ENCODE measurements at places on chromosomes 4 and X. TPM values are rescaled to one million over a fixed set of nuclear protein-coding genes. Genes with fewer than 3 reads are reported as not detected.

DNA sequence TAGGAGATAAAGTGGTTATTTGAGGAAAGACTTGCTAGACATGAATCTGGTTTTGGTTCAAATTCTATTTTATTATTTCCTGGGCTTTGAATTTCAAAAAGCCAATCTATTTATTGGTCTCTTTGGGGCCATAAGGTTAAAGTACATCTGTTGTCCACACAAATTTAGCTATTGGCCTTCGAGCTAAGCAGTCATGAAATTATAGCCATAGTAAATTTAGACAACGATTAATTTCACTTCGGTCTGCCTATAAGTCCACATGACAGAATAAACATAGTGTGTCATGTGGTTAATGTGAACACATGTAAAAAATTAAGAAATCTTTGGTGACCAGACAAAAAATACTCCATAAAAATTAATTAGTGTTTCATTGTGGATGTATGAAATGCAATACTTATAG lies 161.9 kb downstream of the PALLD start:
- DNase-seq, result no peak
- peaks cover 10% of the 10 kb centered on the region for H3K27me3 ChIP-seq
- no peaks in the 10 kb centered on the region for H3K36me3 ChIP-seq
- no peak overlapping the region for H3K27ac ChIP-seq

GRCh38 chr4:139819082-139819481 lies 153.5 kb downstream of the MGST2 start:
- no peak for DNase-seq
- no peaks in the 10 kb centered on the region for H3K36me3 ChIP-seq
- no peak overlapping the region for H3K4me3 ChIP-seq
- no peaks in the 10 kb centered on the region for H3K27me3 ChIP-seq

The LARP7 gene
- total RNA-seq, result 48.2 TPM

- H3K27ac ChIP-seq, result no peak overlapping the region
- H3K36me3 ChIP-seq, result no peaks in the 10 kb centered on the region
- no peak overlapping the region for H3K4me3 ChIP-seq
- no peak for DNase-seq
- no peaks in the 10 kb centered on the region for H3K27me3 ChIP-seq
Measured at GRCh38 chr4:16573739-16574138, 324.7 kb downstream of the LDB2 start.

The KLKB1 gene
- total RNA-seq, result 0.26 TPM

- DNase-seq, result no peak
- no peaks in the 10 kb centered on the region for H3K27me3 ChIP-seq
- H3K4me1 ChIP-seq, result no peaks in the 10 kb centered on the region
Measured at GRCh38 chr4:138576684-138577083, 334.5 kb upstream of the SLC7A11 start.

GRCh38 chr4:113221990-113222389 lies 172.5 kb downstream of the ANK2 start:
- no peak for DNase-seq
- H3K27ac ChIP-seq, result no peak overlapping the region
- H3K27me3 ChIP-seq, result no peaks in the 10 kb centered on the region
- no peaks in the 10 kb centered on the region for H3K36me3 ChIP-seq

DNA sequence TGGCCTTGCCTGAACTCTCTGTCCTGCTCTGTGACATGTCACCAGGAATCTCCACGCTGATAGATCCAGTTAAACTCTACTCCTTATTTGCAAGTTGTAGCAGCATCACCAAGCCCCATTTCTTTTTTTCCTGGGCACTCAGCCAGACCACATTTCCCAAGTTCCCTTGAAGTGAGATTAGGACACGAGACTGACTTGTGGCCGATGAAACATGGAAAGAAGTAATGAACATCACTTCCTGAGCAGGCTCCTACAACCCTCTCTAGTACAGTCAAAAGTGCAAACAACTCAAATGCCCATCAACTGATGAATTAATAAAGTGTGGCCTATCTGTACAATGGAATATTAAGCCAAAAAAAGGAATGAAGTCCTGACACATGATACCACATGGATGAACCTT lies 74.6 kb downstream of the MAP3K15 start:
- no peak for DNase-seq
- no peak overlapping the region for H3K27ac ChIP-seq
- H3K4me3 ChIP-seq, result no peak overlapping the region
- H3K36me3 ChIP-seq, result no peaks in the 10 kb centered on the region

- DNase-seq, result no peak
- peaks cover 14% of the 10 kb centered on the region for H3K4me1 ChIP-seq
- H3K27ac ChIP-seq, result no peak overlapping the region
- peaks cover 35% of the 10 kb centered on the region for H3K36me3 ChIP-seq
- no peak overlapping the region for H3K4me3 ChIP-seq
- H3K27me3 ChIP-seq, result no peaks in the 10 kb centered on the region
Measured at GRCh38 chr4:15659768-15660570, 4.8 kb upstream of the FBXL5 start.

- no peak for DNase-seq
- H3K27me3 ChIP-seq, result no peaks in the 10 kb centered on the region
- no peaks in the 10 kb centered on the region for H3K4me1 ChIP-seq
- H3K4me3 ChIP-seq, result no peak overlapping the region
Measured at GRCh38 chr4:101853028-101853427, 62.5 kb downstream of the BANK1 start.

The CENPVL3 gene
- total RNA-seq, result not detected

The PCDH7 gene
- total RNA-seq, result not detected

DNA sequence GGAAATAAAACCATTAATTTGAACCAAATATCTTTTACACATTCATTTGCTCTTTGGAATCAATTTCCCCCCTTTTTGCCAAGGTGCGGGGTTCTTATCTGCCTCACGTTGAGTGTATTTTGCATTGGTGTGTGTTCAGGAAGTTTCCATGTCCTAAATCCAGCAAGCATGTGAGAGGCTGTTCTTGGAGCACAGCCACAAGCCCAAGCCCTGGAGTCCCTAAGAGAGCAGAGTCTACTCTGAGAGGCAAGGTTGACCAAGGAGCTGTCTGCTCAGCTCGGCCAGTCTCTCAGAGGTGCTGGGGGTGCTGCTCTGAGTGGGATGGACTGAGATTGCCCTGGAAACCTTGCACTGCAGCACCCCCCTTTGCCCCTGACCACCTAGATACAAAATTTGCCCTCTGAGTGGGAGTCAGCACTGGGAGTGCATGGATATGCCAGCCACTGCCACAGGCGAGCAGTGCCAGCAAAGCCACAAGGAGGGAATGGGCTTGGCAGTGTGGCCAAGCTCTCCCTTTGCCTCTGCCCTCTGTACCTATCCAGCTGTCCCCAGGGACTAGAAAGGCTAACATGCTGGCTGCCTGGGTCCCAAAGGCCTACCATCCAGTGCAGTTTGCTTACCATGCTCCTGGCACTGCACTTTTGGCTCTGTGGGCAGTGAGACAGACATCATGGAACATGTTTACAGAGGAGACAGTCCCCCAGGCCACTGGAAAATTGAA lies 20.5 kb upstream of the FAM193A start:
- H3K4me1 ChIP-seq, result peaks cover 4% of the 10 kb centered on the region
- no peaks in the 10 kb centered on the region for H3K27me3 ChIP-seq
- H3K4me3 ChIP-seq, result no peak overlapping the region
- H3K36me3 ChIP-seq, result peaks cover 51% of the 10 kb centered on the region
- H3K27ac ChIP-seq, result no peak overlapping the region

The TLR2 gene
- 1.4 TPM for total RNA-seq

GRCh38 chr4:102825261-102826091 lies 1.9 kb downstream of the UBE2D3 start:
- H3K4me1 ChIP-seq, result peaks cover 45% of the 10 kb centered on the region
- peaks cover 30% of the 10 kb centered on the region for H3K36me3 ChIP-seq
- H3K4me3 ChIP-seq, result no peak overlapping the region
- H3K27ac ChIP-seq, result no peak overlapping the region
- no peaks in the 10 kb centered on the region for H3K27me3 ChIP-seq

- no peaks in the 10 kb centered on the region for H3K27me3 ChIP-seq
- no peak for DNase-seq
- no peaks in the 10 kb centered on the region for H3K4me1 ChIP-seq
- no peak overlapping the region for H3K4me3 ChIP-seq
Measured at GRCh38 chr4:84220990-84221389, 278.1 kb downstream of the NKX6-1 start.

The PWWP3B gene
- total RNA-seq, result not detected

GRCh38 chr4:184648313-184649025 lies 778 bp downstream of the CASP3 start:
- peaks cover 46% of the 10 kb centered on the region for H3K36me3 ChIP-seq
- H3K4me1 ChIP-seq, result peaks cover 55% of the 10 kb centered on the region
- H3K27ac ChIP-seq, result peak overlapping the region; percentile 88
- H3K4me3 ChIP-seq, result peak overlapping the region; percentile 89
- no peaks in the 10 kb centered on the region for H3K27me3 ChIP-seq

The EXOC1L gene
- not detected for total RNA-seq

- H3K27ac ChIP-seq, result no peak overlapping the region
- H3K27me3 ChIP-seq, result no peaks in the 10 kb centered on the region
- DNase-seq, result no peak
- no peaks in the 10 kb centered on the region for H3K36me3 ChIP-seq
- no peak overlapping the region for H3K4me3 ChIP-seq
Measured at GRCh38 chr4:124390861-124391260, 321.7 kb downstream of the ANKRD50 start.

DNA sequence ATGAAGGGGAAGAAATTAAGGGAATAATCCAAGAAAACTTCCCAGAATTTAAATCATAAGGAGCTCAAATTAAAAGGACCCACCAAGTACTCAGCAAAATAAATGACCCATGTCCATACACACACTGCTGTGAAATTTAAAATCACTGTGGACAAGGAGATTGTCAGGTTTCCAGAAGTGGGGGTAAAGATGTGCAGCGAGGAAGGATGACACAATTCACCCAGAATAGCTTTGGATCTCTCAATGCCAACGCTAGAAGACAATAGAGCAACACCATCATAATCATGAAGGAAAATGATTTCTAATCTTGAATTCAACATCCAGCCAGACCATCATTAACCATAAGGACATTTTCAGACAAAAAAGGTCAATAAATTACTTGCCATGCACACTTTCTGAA lies 65.7 kb downstream of the CASK start:
- H3K27me3 ChIP-seq, result no peaks in the 10 kb centered on the region
- no peak for DNase-seq
- H3K27ac ChIP-seq, result no peak overlapping the region
- H3K4me3 ChIP-seq, result no peak overlapping the region

The SPOCK3 gene
- total RNA-seq, result not detected

The USP17L20 gene
- total RNA-seq, result not detected

- H3K36me3 ChIP-seq, result no peaks in the 10 kb centered on the region
- H3K27me3 ChIP-seq, result no peaks in the 10 kb centered on the region
- no peak overlapping the region for H3K4me3 ChIP-seq
- no peak for DNase-seq
Measured at GRCh38 chr4:67292636-67293035, 252.7 kb downstream of the CENPC start.

DNA sequence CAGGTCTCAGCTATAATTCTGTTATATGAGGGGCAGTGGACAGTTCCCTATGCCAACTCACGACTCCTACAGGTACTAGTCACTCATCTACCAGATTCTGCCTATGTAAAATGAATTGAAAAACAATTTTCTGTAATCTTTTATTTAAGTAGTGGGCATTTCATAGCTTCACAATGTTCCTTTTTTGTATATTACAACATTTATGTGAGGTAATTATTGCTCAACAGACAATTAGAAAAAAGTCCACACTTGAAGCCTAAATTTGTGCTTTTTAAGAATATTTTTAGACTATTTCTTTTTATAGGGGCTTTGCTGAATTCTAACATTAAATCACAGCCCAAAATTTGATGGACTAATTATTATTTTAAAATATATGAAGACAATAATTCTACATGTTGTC lies 20.4 kb downstream of the EREG start:
- no peaks in the 10 kb centered on the region for H3K27me3 ChIP-seq
- DNase-seq, result no peak
- H3K4me1 ChIP-seq, result no peaks in the 10 kb centered on the region
- H3K27ac ChIP-seq, result no peak overlapping the region
- H3K36me3 ChIP-seq, result no peaks in the 10 kb centered on the region
- no peak overlapping the region for H3K4me3 ChIP-seq

DNA sequence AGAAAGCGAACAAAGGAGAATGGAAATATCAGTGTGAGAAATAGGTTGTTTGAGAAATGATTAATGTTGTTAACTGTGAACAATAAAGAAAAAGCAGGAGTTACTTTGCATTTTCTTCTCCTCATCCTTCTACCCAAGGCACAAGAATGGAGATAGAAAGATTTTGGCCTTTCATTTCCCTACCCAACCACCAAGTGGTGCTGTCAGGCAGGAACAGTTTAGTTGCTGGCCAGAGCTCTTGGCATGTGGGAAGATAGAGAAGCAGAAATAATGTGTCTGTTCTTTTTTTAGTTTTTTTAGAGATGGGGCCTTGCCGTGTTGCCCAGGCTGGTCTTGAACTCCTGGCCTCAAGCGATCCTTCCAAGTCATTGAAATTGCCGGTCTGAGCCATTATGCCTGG lies 12.8 kb downstream of the HOPX start:
- no peaks in the 10 kb centered on the region for H3K4me1 ChIP-seq
- H3K4me3 ChIP-seq, result no peak overlapping the region
- no peak overlapping the region for H3K27ac ChIP-seq
- H3K36me3 ChIP-seq, result no peaks in the 10 kb centered on the region

GRCh38 chrX:29687687-29688086 lies 527.7 kb upstream of the MAGEB2 start:
- H3K4me3 ChIP-seq, result no peak overlapping the region
- no peak for DNase-seq
- no peaks in the 10 kb centered on the region for H3K4me1 ChIP-seq
- H3K27me3 ChIP-seq, result no peaks in the 10 kb centered on the region
- H3K36me3 ChIP-seq, result no peaks in the 10 kb centered on the region

- no peak for DNase-seq
- no peak overlapping the region for H3K4me3 ChIP-seq
- H3K36me3 ChIP-seq, result peaks cover 32% of the 10 kb centered on the region
- H3K27ac ChIP-seq, result peak overlapping the region; percentile 71
- H3K4me1 ChIP-seq, result peaks cover 65% of the 10 kb centered on the region
Measured at GRCh38 chr4:40438384-40439026, 103.4 kb downstream of the CHRNA9 start.

- no peak overlapping the region for H3K27ac ChIP-seq
- no peaks in the 10 kb centered on the region for H3K36me3 ChIP-seq
- H3K27me3 ChIP-seq, result no peaks in the 10 kb centered on the region
Measured at GRCh38 chr4:127006446-127006877, 626.3 kb upstream of the INTU start.

All from activated CD8-positive, alpha-beta T cell treated with anti-CD3 and anti-CD28 coated beads, Interleukin-2, amount 10 ng/mL, durations not matched to agents 7 days and 5 days (primary cell).